ENCODE measurements at places on chromosomes 12 and 14.

DNA sequence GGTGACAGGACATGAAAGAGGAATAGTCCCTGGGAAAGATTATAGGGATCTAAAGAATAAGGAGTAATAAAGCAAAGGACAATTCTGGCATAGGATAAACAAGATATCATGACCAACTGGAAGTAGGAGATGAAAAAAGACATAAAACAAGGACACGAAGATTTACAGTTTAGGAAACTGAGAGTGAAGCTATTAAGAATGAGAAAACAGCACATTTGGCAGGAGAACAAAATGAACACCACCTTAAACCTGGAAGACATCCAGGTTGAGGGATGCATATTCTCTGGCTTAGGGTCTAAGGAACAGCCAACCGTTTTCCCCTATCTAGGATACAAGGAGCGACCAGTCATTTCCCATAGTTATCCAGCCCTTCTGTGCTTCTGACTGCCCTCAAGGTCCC is 1.9 kb downstream of the TRIP11 start:
- no peak for DNase-seq

- no peak for DNase-seq
These were observed 938 bp upstream of the SLC25A29 start for GRCh38 chr14:100306998-100307765.

- no peak for DNase-seq
These were observed 46.6 kb upstream of the LTBP2 start for GRCh38 chr14:74658535-74659131.

DNA sequence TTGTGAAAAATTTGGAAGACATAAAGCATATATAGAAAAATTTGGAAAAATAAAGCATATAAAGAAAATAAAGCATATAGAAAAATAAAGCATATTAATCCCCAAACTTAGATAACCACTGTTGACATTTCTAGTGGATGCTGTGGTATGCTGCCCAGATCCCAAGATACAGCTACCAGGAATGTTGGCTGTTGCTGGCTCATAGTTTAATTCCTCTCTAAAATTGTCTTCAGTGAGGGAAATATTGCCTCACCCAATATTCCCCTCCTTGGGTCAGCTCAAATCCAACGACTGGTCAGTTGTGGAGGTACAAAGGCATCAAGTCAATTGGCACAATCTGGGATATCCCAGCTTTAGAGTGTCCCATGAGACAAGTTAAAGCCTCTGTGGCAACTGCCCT is 10.1 kb upstream of the KICS2 start:
- DNase-seq: no peak

- no peak for DNase-seq
These were observed 67.8 kb downstream of the TUNAR start for GRCh38 chr14:95944462-95944861.

DNA sequence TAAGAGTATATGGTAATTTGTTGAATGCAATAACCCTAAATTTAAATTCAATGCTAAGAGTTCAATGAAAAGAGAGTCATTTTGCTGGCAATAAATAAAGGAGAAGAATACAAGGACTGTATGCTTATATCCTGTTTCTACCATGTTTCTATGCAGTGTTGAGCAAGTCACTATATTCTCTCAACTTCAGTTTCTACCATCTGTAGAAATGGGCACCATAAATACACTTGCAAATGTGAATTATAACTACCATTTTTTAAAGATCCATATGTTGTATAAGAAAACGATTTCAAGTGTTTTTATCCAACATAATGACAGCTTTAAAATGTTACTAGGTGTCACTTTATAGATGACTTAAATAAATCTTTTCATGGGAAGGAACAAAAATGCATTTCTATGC is 170.3 kb downstream of the CEP128 start:
- no peak for DNase-seq

- no peak for DNase-seq
These were observed 175.9 kb upstream of the CDKN3 start for GRCh38 chr14:54220704-54221431.

GRCh38 chr12:80142640-80143039 is 43.3 kb downstream of the OTOGL start:
- no peak for DNase-seq
